Astrocyte (in vitro differentiated cells and primary cell): ENCODE measurements at places on chromosomes 7 and 10.
A peak's percentile ranks its signal among the peaks of the same experiment; 100 is the strongest.

- no peak overlapping the region for H3K27ac ChIP-seq
- H3K4me1 ChIP-seq, result no peaks in the 10 kb centered on the region
- H3K27me3 ChIP-seq, result no peaks in the 10 kb centered on the region
- no peak for DNase-seq
- no peaks in the 10 kb centered on the region for H3K36me3 ChIP-seq
- H3K4me3 ChIP-seq, result no peak overlapping the region
These were observed 197.3 kb downstream of the MACC1 start for GRCh38 chr7:20019757-20020432.

DNA sequence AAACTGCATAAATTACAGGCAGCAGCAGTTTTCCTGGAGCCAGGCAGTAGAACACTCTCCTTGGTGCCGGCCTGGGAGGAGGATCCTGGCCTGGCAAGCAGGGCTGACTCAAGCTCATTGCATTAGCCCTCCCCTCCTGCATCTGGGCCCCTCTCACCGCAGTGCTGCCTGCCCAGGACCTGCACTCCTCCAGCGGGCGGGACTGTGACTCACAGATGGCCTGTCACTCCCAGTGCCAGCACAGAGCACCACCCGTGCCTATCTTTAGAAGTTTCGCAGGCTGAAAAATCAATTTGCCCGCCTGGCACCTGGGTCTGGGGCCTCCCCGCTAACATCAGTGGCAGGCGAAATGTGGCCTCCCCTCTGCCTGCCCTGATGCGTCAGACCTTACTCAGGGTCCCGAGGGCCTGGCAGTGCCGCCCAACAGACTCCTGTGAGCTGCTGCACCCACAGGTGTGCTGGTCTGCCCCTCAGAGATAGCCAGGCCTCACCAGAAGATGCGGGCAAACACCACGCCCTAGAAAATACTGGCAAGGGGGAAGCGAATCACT is 123.8 kb downstream of the KCNMA1 start:
- DNase-seq, result peak; percentile 91
- no peaks in the 10 kb centered on the region for H3K36me3 ChIP-seq
- no peak overlapping the region for H3K4me3 ChIP-seq
- H3K27ac ChIP-seq, result peak overlapping the region; percentile 64
- H3K4me1 ChIP-seq, result peaks cover 35% of the 10 kb centered on the region

- H3K4me1 ChIP-seq, result no peaks in the 10 kb centered on the region
- no peak overlapping the region for H3K4me3 ChIP-seq
- H3K36me3 ChIP-seq, result no peaks in the 10 kb centered on the region
- H3K27ac ChIP-seq, result no peak overlapping the region
- DNase-seq, result no peak
- peaks cover 3% of the 10 kb centered on the region for H3K27me3 ChIP-seq
These were observed 64.9 kb downstream of the TBXAS1 start for GRCh38 chr7:139893999-139894398.

- no peak for DNase-seq
- peaks cover 12% of the 10 kb centered on the region for H3K4me1 ChIP-seq
- H3K4me3 ChIP-seq, result no peak overlapping the region
- no peaks in the 10 kb centered on the region for H3K36me3 ChIP-seq
These were observed 167.1 kb upstream of the INHBA start for GRCh38 chr7:41869997-41870396.

GRCh38 chr7:31061185-31061584 is 9.1 kb downstream of the ADCYAP1R1 start:
- H3K36me3 ChIP-seq, result no peaks in the 10 kb centered on the region
- H3K27ac ChIP-seq, result no peak overlapping the region
- H3K4me3 ChIP-seq, result no peak overlapping the region
- H3K4me1 ChIP-seq, result peaks cover 4% of the 10 kb centered on the region
- DNase-seq, result no peak

GRCh38 chr7:115844857-115845256 is 185.7 kb downstream of the TFEC start:
- H3K27me3 ChIP-seq, result no peaks in the 10 kb centered on the region
- H3K27ac ChIP-seq, result no peak overlapping the region
- no peaks in the 10 kb centered on the region for H3K36me3 ChIP-seq
- no peaks in the 10 kb centered on the region for H3K4me1 ChIP-seq

DNA sequence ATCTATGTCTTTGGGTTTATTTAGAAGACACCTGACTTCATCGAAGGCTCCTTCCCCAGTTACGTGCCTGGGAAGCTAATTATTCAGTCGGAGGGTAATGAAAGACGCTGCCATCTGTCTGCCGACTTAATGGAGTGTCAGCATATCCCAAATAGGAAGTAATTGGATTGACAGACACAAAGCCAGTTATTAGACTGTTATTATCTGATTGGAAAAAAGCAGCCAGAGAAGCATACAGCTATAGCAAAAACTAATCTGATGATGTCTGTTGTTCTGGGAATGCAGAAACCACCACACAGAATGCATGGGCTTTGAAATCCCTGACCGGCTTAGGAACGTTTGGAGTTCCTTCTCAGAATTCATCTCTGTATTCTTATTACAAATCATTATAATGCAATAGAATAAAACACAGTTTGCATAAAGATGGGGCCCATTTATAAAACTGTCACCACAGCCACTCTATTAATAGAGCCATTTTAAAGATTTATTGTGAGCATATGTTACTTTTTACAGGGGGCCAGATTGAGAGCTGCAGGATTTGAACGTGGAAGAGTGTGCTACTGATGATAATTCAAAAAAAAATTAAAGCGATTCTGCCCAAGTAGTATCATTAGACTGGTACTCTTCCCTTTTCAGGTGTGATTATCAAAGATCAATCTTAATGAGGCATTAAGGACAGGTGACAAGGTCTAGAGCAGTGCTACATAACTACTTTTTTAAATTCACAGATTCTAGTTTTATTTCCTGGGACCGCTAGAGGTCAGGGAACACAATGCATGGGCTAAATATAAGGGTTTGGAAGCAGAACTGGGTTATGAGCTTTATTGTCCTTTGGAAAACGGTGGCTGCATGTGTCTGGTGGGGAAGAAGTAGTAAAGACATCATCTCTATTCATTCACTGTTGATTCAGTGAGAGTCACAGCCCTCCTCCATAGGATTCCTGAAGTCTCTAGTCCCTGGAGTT is 330.1 kb upstream of the LRGUK start:
- no peak overlapping the region for H3K4me3 ChIP-seq
- no peak for DNase-seq
- H3K36me3 ChIP-seq, result no peaks in the 10 kb centered on the region
- no peak overlapping the region for H3K27ac ChIP-seq
- H3K4me1 ChIP-seq, result peaks cover 7% of the 10 kb centered on the region

- peaks cover 43% of the 10 kb centered on the region for H3K4me1 ChIP-seq
- H3K36me3 ChIP-seq, result no peaks in the 10 kb centered on the region
- no peaks in the 10 kb centered on the region for H3K27me3 ChIP-seq
- no peak overlapping the region for H3K27ac ChIP-seq
- no peak for DNase-seq
- H3K4me3 ChIP-seq, result no peak overlapping the region
These were observed 24.0 kb upstream of the ABLIM1 start for GRCh38 chr10:114682121-114682520.

GRCh38 chr10:89646889-89647657 is 2.0 kb upstream of the PANK1 start:
- H3K27ac ChIP-seq, result no peak overlapping the region
- DNase-seq, result no peak
- no peak overlapping the region for H3K4me3 ChIP-seq
- H3K4me1 ChIP-seq, result peaks cover 9% of the 10 kb centered on the region
- no peaks in the 10 kb centered on the region for H3K27me3 ChIP-seq

DNA sequence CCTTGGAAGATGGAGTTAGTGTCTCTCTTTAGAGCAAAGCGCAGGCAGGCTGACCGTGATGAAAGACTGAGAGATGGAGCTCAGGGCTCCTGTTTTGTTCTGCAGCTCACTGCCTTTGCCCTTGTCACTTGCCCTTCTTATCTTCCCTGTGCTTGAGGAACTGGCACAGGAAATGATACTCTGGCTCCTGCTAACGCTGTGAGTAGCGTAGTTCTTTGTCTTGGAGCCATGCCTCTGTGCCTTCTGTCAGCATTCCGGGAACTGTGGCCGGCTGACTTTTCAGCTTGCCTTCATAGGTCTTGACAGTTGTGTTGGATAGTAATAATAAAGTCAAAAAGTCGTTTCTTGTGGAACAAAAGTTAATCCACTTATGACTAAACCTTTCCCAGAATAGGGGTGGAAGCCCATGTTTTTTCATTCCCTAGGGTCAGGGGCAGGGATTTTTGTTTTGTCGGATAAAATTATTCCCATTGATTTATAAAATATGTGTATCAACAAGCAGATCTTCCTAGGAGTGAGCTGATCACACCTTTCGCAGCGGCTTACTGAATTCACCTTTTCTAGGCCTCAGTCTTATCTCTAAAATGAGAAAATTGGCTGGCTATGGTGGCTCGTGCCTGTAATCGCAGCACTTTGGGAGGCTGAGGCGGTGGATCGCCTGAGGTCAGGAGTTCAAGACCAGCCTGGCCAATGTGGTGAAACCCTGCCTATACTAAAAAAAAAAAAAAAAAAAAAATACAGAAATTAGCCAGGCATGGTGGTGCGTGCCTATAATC is 16.6 kb upstream of the TMEM236 start:
- H3K4me3 ChIP-seq, result no peak overlapping the region
- no peak overlapping the region for H3K27ac ChIP-seq
- no peaks in the 10 kb centered on the region for H3K4me1 ChIP-seq
- no peaks in the 10 kb centered on the region for H3K36me3 ChIP-seq
- no peak for DNase-seq

- no peaks in the 10 kb centered on the region for H3K4me1 ChIP-seq
- no peaks in the 10 kb centered on the region for H3K36me3 ChIP-seq
- no peaks in the 10 kb centered on the region for H3K27me3 ChIP-seq
- no peak overlapping the region for H3K4me3 ChIP-seq
These were observed 117.6 kb downstream of the DNAJC1 start for GRCh38 chr10:21885940-21886339.

GRCh38 chr10:128537834-128538330 is 411.7 kb upstream of the MKI67 start:
- DNase-seq, result no peak
- no peaks in the 10 kb centered on the region for H3K36me3 ChIP-seq
- no peak overlapping the region for H3K4me3 ChIP-seq

DNA sequence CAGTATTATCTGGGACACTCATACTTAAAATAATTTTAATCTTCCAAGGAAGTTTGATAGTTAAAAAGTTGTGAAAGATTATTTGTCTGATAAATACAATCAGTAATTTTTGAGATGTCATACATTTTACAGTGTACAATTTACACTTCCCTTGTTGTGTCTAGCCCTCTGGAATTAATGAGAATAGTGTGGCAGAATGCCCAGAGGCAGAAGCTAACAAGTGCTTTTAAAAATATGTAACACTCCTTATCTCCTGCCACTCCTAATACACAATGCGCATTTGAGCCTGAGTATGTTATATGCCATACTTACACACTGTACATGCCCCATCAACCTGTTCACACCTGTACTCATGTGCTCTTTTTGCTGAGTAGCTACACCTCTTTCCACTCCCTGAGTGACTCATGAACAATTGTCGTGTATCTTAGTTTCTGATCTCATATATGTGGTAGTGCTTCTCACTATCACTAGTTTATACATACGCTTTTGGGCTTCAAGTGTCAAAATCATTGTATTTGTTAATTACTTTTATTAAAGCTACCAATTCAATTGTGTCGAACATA is 106.9 kb upstream of the GNAI1 start:
- no peak overlapping the region for H3K4me3 ChIP-seq
- no peaks in the 10 kb centered on the region for H3K36me3 ChIP-seq
- H3K27me3 ChIP-seq, result no peaks in the 10 kb centered on the region
- H3K4me1 ChIP-seq, result no peaks in the 10 kb centered on the region
- DNase-seq, result no peak

- H3K4me3 ChIP-seq, result no peak overlapping the region
- H3K36me3 ChIP-seq, result no peaks in the 10 kb centered on the region
- peaks cover 14% of the 10 kb centered on the region for H3K4me1 ChIP-seq
- H3K27me3 ChIP-seq, result no peaks in the 10 kb centered on the region
- H3K27ac ChIP-seq, result no peak overlapping the region
- DNase-seq, result no peak
These were observed 3.3 kb downstream of the NUDT13 start for GRCh38 chr10:73113551-73113950.

DNA sequence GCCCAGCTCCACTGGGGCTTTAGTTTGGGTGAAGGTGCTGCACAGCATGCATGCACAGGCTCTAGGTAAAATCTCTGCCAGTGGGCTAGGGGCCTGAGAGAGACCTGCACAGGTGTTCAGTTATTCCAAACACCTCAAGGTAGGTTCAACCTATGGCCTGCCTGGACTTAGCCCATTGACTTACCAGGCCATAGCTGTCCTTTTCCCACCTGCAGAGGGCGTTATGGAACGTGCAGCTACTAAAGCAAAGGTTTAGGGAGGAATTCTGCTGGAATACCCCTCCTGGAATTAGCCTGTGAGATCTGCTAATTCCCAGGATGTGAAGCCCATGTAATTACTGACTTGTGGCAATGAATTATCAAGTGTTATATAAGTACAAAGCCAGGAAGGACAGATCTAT is 3.6 kb downstream of the VWC2 start:
- H3K4me1 ChIP-seq, result no peaks in the 10 kb centered on the region
- no peaks in the 10 kb centered on the region for H3K36me3 ChIP-seq
- H3K27me3 ChIP-seq, result peaks cover 25% of the 10 kb centered on the region
- no peak overlapping the region for H3K27ac ChIP-seq
- DNase-seq, result no peak
- no peak overlapping the region for H3K4me3 ChIP-seq

DNA sequence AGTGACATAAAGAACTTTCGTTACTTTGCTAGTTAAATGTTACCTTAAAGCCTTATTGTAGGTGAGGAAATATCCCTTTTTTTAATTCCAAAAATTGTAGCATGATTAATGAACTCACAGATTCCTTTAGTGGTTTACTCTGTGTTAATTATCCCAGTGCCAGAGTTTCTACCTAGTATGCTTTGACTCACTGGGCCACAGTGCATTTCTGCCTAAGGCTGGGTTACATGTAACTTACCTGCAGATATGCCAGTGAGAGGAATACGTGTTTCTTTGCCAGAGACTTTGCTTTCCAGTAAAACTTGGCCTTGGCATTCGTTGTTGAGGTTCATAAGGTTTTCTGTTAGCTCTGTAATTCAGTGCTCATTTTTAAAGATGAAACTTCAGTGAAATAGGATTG is 380.8 kb upstream of the LRGUK start:
- H3K27ac ChIP-seq, result no peak overlapping the region
- DNase-seq, result no peak
- no peaks in the 10 kb centered on the region for H3K27me3 ChIP-seq
- H3K36me3 ChIP-seq, result no peaks in the 10 kb centered on the region

GRCh38 chr7:152514771-152515105 is 78.9 kb upstream of the KMT2C start:
- no peaks in the 10 kb centered on the region for H3K27me3 ChIP-seq
- no peak for DNase-seq
- no peak overlapping the region for H3K27ac ChIP-seq
- H3K4me1 ChIP-seq, result no peaks in the 10 kb centered on the region
- H3K36me3 ChIP-seq, result no peaks in the 10 kb centered on the region

- H3K27ac ChIP-seq, result no peak overlapping the region
- H3K27me3 ChIP-seq, result peaks cover 5% of the 10 kb centered on the region
- no peaks in the 10 kb centered on the region for H3K4me1 ChIP-seq
- H3K36me3 ChIP-seq, result no peaks in the 10 kb centered on the region
- DNase-seq, result no peak
- no peak overlapping the region for H3K4me3 ChIP-seq
These were observed 81.9 kb downstream of the CHST15 start for GRCh38 chr10:124011464-124011863.
